ENCODE measurements at places on chromosomes 5 and 9.

- DNase-seq, result no peak
These were observed 13.2 kb upstream of the BOD1 start for GRCh38 chr5:173629628-173630027.

DNA sequence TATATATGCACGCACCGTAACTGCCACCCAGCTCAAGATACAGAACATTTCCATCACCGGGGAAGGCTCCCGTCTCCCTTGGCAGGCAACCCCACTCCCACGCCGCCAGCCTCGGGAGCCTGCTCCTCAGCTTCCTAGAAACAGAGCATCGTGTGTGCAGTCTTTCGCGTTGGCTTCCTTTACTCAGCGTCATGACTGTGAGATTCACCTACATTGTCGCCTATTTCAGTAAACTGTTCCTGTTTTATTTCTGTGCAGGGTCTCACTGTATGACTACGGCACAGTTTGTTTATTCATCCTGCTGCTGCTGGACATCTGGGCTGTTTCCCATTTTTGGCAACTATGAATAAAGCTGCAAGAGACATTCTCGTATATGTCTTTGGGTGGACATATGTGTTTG is 90.7 kb downstream of the STK10 start:
- no peak for DNase-seq

GRCh38 chr5:168796593-168797580 is 217.7 kb upstream of the PANK3 start:
- DNase-seq, result no peak

- no peak for DNase-seq
These were observed 49.7 kb downstream of the BASP1 start for GRCh38 chr5:17267106-17267505.

DNA sequence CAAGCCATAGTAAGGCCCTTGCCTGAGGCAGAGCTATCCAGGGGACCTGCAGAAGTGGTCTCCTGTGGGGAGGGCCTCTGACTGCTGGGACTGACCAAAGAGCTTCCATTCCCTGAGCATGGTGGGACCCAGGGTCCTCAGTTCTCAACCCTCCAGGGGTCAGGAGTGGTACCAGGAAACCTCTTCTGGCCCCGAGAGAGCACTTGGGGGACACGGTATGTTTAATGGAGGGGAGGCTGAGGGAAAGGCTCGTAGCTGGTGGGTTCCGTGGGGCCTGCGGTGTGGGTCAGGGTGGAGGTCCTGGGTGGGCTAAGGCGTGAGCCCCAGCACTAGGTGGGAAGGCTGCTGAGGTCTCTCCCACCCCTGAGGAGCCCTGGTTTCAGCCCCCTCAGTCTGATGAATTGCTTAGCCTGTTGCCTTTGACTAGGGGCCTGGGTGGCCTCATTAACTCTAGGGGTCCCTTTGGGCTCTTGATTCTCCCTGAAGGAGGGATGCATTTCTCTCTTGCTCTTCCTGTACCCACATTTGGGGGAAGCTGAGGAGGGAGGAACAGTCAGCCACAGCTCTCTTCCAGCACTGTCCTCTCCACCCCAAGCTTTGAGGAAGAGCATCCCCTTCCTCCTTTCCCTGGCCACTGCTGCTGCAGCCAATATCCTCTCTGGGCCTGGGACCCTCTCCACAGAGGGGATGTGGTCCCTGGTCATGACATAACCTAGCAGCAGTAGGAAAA is 34.0 kb downstream of the CSF1R start:
- DNase-seq, result no peak

DNA sequence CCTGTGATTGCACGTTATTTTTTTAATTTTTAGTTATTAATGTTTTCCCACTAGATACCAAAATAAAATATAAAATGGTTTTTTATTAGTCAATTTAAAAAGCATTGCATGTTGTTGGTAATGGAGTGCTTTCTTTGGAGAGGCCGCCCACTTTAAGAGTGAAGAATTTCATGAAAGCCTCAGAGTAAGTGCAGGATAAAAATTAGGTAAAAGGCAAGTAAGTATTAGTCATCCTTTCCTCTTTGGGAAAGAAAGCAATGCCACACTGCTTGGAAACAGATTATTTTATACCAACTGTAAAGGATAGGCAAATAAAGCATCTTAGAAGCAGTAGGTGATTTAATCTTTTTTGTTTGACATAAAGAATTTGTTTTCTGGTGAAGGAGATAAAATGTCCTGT is 62.9 kb downstream of the HSD17B4 start:
- no peak for DNase-seq

GRCh38 chr5:89043676-89044075 is 160.7 kb upstream of the MEF2C start:
- DNase-seq, result no peak

- DNase-seq, result no peak
These were observed 134.4 kb upstream of the EFNA5 start for GRCh38 chr5:107805166-107805565.

GRCh38 chr9:98064623-98065392 is 8.3 kb downstream of the NANS start:
- no peak for DNase-seq

GRCh38 chr5:40224421-40224820 is 455.3 kb upstream of the PTGER4 start:
- DNase-seq, result no peak

GRCh38 chr9:91248707-91249106 is 113.0 kb downstream of the AUH start:
- DNase-seq, result no peak

DNA sequence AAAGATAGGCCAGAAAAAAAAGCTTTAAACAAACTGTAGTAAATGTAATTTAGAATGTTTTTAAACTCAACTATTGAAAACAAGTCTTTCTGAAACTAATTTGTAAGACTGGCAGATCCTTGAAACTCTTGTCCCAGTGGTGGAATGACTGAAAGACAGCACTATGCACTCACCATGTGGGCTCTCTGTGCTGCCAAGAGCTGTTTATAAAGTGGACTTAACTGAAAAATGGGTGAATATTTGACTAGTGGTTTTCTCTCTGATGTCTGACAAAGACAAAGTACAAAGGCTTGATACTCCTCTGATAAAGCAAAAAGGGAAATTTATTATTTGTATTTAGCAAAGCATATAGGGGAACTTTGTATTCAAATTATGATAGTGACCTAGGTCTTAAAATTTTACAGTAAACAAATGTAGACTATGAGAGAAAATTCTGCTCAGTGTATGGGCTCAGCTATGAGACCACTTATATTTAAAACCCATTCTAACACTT is 635.4 kb downstream of the NR2F1-AS1 start:
- DNase-seq, result no peak

GRCh38 chr5:110324876-110325275 is 401.6 kb downstream of the TMEM232 start:
- no peak for DNase-seq

DNA sequence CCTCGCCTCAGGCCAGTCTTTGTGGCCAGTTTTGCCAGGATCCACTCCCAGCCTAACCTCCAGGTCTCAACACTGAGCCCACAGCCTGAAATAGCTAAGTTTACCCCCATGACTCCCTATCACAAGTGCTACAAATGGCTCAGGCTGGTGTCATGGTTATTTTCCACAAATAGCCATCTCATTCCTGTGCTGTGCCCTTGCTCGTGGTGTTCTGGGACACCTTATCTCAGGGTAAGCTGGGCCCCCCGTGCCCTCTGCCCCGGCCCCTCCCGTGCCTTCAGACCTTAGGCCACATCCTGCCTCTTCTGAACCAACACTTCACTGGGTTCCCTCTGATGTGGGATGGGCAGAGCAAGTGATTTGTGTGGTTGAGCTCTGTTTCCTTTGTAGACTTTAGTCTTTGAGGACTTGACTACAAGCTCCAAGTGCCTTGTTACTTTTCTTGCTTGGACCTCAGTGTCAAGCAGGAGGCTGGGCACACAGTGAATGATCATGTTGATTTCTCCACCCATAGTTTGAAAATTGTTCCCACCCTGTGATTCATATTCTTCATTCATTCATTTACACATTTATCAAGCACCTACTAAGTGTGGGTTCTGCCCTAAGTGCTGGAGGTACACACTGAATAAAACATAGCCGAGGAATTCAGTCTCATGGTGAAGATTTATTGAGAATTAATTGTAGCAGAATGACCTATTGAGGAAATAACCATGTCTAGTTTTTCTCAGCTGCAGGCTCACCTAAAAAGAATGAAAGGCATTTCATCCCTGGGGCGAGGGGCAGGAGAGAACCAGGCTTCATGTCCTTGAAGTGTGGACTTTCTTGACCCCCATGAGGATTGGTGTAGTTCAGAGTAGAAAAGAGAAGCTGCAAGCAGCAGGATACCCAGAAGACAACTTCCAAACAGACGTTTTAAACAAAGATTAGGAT is 84.5 kb upstream of the CTNNA1 start:
- peak; percentile 31 for DNase-seq

- peak; percentile 54 for DNase-seq
These were observed 28.4 kb downstream of the TIMD4 start for GRCh38 chr5:156934450-156935211.

DNA sequence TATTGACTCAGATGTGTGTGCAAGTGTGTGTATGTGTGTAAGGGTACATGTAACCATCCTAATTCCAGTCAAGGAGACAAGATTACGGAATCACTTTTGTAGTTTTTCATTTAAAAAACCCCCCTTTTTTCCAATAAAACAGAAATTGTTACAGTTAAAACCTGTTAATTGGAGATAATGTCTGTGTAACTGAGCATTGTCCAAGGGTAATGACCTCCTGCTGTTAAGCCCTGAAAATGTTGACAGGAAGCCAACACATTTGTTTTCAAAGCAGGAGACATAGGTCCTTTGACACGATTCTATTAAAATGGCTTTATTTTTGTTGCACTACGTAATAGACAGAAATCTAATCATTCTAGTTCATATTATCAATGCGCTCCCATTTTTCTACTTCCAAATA is 457.3 kb upstream of the ARRDC3 start:
- no peak for DNase-seq

GRCh38 chr5:109644829-109645228 is 44.9 kb upstream of the MAN2A1 start:
- DNase-seq, result no peak

- DNase-seq, result no peak
These were observed 5.7 kb downstream of the NR6A1 start for GRCh38 chr9:124765439-124765835.

- DNase-seq, result no peak
These were observed 512.9 kb downstream of the NTRK2 start for GRCh38 chr9:85182383-85182782.

- DNase-seq, result peak; percentile 30
These were observed 1.2 kb downstream of the FBXL17 start for GRCh38 chr5:108380531-108381349.

Measured in CD4-positive, alpha-beta T cell treated with Interleukin-6 at 100 ng/mL for 8 hours (primary cell).